Skin of body (tissue), 3 donors: ENCODE measurements at places on chromosomes 1 and 21. TPM values are rescaled to one million over a fixed set of nuclear protein-coding genes. Genes with fewer than 3 reads are reported as not detected.

MYOM3 gene
- 32.7 TPM for total RNA-seq

ATP8B2 gene
- total RNA-seq, result 40.4 TPM

ADGRL2 gene
- total RNA-seq, result 172 TPM

- no peak for DNase-seq
Measured at GRCh38 chr1:223731133-223731770, 18.9 kb downstream of the CAPN2 start.

PTCH2 gene
- 7.2 TPM for total RNA-seq

- no peak for DNase-seq
Measured at GRCh38 chr1:39625462-39626273, 13.8 kb downstream of the HEYL start.

KCNT2 gene
- 5.1 TPM for total RNA-seq

DCLRE1B gene
- 2.6 TPM for total RNA-seq

GRCh38 chr1:7153464-7153863 lies 368.2 kb downstream of the CAMTA1 start:
- DNase-seq, result no peak

- DNase-seq, result no peak
Measured at GRCh38 chr1:193111641-193112090, 6.5 kb upstream of the GLRX2 start.

GRCh38 chr1:230113593-230114236 lies 46.7 kb downstream of the GALNT2 start:
- no peak for DNase-seq

GRCh38 chr1:232589812-232590743 lies 39.9 kb downstream of the SIPA1L2 start:
- no peak for DNase-seq

GRCh38 chr1:109210058-109210457 lies 3.7 kb upstream of the SARS1 start:
- no peak for DNase-seq

- no peak for DNase-seq
Measured at GRCh38 chr1:229006121-229006870, 264.6 kb upstream of the RAB4A start.

- no peak for DNase-seq
Measured at GRCh38 chr1:93614986-93615581, 66.6 kb downstream of the BCAR3 start.

NEGR1 gene
- total RNA-seq, result 9.1 TPM

DNA sequence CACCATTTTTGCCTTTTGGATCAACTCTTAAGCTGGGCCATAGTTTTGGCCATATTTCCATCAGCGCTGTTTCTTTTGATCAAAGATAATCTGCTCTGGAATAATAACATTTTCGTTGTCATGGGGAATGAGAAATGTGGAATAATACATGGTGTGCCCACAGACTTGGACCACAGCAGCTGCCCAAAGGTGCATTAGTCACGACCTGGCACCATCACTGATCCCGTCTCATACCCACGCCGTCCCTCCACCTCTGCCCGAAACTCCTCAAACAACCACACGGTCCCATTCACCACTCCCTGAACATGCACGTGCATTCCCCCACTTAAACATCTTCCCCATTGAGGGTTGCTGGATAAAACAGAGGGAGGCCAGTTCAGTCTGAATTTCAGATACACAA lies 76.9 kb downstream of the SLC66A1 start:
- DNase-seq, result no peak

GRCh38 chr1:6872573-6873261 lies 87.5 kb downstream of the CAMTA1 start:
- no peak for DNase-seq

DNA sequence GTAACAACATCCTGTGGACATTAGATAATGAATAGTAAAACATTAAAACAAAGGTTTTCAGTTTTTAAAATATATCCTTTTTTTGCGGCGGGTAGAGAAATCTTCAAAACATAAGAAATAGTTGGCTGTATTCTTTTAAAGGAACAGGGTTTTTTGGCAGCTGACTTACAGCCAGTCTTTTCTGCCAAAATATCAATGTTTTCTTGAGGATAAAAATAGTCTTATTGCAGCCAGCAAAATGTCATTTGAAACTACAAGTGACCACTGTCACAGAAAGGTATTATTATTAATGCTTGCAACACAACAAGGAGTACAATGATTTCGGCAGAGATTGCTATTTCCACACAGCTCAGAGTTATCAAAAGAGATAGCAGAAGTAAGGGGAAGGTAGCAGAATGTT lies 21.4 kb downstream of the OLFM3 start:
- DNase-seq, result no peak

GRCh38 chr1:27436204-27437159 lies 44.1 kb downstream of the GPR3 start:
- DNase-seq, result peak; percentile 43

DNA sequence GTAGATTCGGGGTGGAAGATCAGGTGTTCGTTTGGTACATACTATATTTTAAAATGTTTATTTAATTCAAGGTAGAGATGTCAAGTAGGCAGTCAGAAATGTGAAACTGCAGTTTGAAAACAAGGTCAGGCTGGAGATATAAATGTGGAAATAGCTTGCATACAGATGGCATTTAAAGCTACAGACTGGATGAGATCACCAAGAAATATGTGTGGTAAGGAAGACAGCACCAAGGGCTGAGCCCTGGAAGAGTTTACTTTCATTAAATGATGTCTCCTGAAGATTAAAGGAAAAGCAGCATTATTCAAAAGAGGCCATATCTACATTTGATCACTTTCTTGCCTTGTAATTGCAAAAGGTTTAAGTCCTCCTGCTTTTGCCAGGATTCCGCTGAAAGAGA lies 271.3 kb downstream of the PTBP2 start:
- no peak for DNase-seq

DNA sequence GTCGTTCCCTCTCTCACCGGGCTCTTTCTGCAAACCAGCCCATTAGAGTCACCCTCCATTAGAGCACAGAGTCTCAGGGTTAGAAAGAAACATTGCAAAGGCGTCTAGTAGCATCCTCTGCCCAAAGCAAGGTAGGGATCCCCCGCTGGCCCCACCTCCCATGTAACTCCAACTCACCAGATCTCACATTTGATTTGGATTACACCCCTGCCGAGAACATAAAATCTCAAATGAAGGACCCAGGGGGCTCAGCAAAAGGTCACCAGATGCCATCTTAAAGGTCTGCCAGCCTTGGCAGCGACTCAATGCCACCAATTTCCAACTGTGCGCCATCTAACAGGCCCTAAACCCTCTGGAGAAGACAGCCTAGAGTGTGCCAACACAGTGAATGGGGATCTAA lies 14.1 kb downstream of the C1orf87 start:
- DNase-seq, result no peak

DNA sequence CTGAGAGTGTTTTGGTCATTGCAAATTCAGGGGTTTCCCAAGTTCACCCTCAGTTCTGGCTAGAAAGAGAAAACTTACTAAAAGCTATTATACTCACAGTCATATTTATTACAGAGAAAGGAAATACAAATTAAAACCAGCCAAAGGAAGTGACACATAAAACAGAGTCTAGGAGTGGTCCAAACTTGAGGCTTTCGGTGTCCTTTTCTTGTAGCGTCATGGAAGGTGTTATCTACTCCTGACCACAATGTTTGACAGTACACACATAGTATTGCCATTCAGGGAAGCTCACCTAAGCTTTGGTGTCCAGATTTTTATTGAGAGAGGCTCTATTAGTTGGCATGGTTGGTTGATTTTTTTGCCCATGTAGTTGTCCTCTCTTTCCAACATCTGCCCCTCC lies 59.0 kb downstream of the SLC35A3 start:
- no peak for DNase-seq

DNA sequence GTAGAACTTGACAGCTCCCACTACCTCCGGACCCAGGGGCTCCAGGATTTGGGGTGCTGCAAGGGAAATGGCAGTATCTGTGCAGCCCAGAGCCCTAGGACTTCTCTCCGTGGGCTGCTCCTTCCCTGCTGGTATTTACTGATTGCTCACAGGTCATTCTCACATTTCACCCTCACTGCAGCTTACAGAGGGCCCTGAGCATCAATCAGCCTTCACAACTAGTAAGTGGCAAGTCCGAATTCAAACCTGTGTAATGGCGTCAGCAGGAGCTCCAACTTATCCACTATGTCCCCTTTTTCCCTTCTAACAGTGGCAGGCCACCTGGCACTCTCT lies 32.4 kb downstream of the PIK3C2B start:
- no peak for DNase-seq
